ENCODE measurements at places on chromosomes 1 and 21.

GRCh38 chr1:13616234-13616633 lies 32.6 kb downstream of the PDPN start:
- DNase-seq = no peak

GRCh38 chr1:205118752-205119151 lies 3.0 kb downstream of the RBBP5 start:
- no peak for DNase-seq

DNA sequence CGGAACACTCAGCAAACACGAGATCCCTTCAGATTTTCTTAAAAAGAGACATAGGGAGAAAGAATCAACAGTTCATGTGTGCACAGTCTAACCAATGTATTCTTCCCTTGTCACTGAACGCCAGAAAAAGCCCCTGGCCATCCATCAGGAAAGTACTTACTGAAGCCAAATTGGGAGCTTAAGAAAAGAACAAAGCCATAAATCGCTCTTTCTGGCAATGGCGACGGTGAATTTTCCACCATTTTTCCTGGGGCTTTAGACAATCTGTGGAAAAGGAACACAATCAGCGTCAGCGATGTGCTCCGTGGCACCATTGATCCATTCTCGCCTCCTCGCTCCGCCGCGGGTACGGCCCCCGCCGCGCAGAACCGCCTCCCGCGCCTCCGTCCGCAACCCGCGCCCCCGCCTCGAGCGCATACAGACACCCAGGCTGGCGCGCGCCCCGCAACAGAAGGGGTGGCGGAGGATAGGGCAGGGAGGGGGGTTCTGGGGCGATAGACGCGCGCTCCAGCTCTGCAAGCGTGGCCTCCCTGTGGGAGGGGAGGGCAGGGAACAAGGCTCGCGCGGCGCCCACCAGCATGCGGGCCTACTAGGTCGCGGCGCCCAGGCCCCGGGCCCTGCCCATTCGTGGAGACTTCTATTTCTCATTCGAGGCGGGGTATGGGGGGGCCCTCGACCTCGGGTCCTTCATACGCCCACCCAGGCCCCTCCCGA lies 440 bp downstream of the PIGP start:
- DNase-seq = peak; percentile 70

- DNase-seq = no peak
Measured at GRCh38 chr1:37474046-37474696, at the start of gene ZC3H12A. Gene ZC3H12A (plus strand): TSS chr1:37474580. CDS start chr1:37475497, 917 bp downstream.

- no peak for DNase-seq
Measured at GRCh38 chr1:182602935-182603645, 1.1 kb downstream of the RGS16 start.

GRCh38 chr1:52119301-52120079 lies 22.4 kb upstream of the ZFYVE9 start:
- no peak for DNase-seq

DNA sequence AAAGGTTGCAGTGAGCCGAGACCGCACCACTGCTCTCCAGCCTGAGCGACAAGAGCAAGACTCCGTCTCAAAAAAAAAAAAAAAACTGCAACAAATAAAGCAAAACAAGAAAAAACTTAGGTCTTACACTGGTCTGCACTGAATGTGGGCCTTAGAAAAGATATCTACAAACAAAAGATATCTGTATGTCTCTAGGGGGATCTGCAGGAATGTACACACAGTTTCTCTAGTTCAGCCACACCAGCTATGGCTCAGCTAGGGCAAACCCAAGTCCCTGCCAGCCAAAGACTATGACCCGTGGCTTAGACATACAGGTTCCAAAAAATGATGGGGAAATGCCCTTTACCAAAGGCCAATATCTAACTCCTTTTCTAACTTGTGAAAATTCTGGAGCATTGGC lies 202.4 kb upstream of the KAZN start:
- no peak for DNase-seq

DNA sequence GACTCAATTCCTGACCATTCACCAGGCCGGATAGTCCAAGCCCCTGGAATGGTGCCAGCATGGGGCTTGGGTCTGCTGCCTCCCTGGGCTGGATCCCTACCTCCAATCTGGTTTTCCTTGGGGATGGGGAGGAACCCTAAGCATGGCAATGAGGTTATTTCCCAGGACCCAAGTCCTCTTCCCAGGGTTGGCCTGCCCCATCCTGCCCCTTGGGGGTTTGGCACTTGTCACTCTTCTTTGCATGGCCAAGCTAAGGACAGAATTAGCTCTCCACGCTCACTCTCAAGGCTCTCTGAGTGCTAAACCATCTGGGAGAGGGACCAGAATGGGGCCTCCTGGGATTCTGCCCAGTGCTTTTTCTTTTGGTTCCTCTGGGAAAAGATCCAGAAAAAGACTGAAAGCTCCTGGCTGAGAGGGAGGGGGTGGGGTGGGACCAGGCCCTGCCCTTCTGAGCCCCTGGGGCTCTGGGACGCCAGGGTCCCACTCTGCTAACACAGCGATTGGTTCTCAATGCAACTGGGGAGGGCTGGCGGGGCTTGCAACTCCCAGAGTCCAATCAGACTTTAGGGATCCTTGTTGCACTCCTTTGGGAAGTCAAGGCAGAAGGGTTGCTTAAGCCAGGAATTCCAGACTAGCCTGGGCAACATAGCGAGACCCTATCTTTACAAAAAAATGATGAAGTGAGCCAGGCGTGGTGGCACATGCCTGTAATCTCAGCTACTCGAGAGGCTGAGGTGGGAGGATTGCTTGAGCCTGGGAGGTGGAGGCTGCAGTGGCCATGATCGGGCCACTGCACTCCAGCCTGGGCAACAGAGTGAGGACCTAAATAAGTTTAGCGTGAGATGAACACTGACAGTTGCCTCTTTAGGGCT lies 52.7 kb downstream of the DHRS3 start:
- no peak for DNase-seq

GRCh38 chr1:93695411-93696005 lies 13.9 kb upstream of the BCAR3 start:
- DNase-seq = no peak

DNA sequence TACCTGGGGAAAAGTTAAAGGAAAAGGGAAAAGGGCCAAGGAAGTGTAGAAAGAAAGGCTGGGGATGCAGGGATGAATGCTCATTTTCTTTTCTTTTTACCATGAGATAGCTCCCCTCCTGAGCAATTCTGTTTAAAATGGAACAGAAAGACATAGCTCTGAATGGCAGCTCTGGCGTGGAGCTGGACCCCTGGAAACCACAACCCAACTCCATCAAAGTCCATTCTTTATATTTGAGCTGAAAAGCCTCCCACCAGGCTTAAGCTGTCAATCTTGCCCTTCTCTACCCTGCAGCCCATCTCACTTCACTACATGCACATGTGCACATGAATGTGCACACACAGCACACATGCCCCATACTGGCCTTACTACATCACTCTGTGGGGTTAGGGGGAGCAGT lies 69.2 kb downstream of the TNR start:
- no peak for DNase-seq

DNA sequence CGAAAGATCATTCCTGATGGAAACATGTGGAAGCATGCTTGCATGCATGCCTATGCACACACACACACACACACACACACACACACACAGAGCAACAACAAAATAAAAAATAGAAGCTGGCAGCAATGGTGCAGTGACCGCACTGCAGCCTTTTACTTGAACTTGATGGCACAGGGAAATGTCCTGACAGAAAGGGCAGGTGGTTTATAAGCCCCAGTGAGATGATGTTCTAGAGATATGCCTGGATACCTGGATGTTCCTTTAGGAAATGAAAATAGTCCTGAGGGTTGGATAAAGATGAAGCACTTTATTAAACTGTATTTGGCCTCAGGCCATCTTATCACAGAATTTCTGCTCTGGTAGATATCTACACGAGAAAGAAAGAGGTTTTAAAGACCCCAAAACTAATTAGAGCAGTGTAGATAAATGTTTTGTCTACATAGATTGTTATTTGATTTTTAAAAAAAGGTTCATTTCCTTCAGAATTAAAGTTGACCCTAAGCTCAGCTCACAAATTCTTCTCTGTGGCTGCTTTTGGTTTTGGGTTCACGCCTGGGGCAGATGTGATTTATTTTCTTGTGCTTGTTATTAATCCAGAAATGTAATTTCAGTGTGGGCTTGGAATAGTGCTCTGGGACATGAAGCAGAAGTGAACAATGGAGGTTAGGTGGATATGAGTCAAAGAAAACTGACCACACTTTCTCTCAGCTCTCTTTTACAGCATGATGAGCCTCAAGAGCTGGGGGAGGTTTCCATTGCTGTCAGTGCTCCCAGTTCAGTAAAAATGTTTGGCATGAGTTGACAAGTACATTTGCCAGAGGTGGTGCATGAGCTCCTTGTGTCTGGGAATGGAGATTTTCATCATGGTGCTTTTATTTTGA lies 22.9 kb downstream of the ADAM30 start:
- DNase-seq = no peak

DNA sequence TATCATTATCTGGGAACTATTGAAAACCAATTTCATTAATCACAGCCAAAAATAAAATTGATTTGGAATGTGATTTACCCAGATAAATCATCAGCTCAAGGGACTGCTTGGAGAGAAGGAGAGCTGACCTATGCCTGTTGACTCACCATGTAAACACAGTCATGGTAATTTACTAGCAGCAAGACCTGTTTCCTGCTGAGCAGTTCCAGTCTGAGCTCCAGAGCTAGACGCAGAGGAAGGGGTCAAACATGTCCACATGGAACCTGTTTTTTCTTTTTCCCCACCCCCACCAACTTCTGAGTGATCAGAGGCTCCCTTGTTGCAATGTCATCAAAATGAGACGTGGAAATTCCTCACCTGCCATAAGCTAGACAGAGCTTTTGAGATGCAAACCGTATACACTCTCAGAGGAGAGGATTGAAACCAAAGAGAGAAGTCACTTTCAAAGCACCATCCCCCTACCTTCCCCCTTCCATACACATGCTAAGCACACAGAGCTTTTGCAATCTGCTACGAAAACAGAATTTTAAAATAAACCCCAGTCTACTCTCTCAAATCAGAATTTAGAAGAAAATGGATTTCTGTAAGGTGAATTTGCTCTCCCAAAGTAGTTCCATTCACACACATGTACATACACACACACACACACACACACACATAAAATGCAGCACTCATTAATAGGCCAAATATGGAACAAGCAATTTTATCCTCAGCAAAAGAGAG lies 55.9 kb upstream of the PTGFRN start:
- DNase-seq = peak; percentile 3

DNA sequence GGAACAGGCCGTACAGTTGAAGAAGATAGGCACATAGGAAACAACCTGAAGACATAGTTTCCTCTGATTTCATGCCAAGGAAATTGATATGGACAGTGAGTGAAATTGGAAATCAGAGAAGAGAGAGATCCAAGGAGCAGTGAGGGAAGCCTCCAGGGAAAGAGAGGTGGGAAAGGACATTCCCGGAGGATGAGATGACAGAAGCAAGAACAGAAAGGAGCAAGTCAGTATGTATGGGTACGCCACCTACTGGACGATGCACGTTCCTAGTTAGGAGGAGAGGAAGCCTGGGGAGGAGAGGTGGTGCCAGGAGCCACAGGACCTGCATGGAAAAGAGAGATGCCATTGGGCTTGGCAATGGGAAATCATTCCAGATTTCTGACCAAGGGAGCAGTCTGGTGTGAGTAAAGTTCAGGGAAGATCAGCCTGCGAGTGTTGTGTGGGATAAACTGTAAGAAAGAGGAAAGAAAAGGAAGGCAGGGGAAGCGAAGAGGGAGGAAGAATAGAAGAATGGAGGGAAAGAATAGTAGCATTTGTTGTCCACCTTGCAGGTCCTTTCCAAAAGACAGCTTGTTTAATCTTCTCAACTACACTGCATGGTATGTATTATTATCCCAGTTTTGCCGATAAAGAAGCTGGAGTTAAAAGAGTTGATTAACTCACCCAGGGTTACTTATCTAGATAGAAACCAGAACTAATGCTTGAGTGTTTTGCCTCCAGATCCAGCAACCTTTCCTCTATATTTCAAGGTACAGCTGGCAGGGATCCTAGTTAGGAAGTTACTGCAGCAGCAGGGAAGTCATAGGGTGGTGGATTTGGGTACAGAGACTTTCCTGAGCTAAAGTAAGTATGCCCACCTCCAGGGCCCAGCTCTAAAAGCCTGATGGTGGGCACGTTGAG lies 27.4 kb downstream of the C1orf116 start:
- peak; percentile 59 for DNase-seq

GRCh38 chr1:155003766-155004351 lies 1.3 kb downstream of the ZBTB7B start:
- DNase-seq = no peak

GRCh38 chr1:93758842-93759515 lies 77.3 kb upstream of the BCAR3 start:
- no peak for DNase-seq

GRCh38 chr1:33902486-33903209 lies 38.8 kb downstream of the HMGB4 start:
- DNase-seq = no peak

- no peak for DNase-seq
Measured at GRCh38 chr21:43909741-43910400, 44.8 kb downstream of the AGPAT3 start.

DNA sequence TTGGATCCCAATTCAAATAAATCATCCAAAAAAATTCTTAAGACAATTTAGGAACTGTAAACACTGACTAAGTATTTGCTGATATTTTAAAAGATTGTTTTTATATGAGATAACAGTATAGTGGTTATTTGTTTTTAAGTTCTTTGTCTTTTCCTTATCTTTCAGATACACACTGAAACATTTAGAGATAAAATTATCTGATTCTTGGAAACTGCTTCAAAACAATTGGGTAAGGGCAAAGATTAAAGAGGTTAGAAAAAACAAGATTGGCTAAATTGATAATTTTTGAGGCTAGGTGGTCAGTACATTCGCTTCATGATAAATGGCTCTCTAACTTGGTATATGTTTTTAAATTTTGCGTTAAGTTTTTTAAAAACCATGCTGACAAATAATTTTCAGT lies 117.3 kb downstream of the PSMG1 start:
- DNase-seq = no peak

GRCh38 chr1:218942431-218942830 lies 231.2 kb upstream of the LYPLAL1 start:
- DNase-seq = no peak

DNA sequence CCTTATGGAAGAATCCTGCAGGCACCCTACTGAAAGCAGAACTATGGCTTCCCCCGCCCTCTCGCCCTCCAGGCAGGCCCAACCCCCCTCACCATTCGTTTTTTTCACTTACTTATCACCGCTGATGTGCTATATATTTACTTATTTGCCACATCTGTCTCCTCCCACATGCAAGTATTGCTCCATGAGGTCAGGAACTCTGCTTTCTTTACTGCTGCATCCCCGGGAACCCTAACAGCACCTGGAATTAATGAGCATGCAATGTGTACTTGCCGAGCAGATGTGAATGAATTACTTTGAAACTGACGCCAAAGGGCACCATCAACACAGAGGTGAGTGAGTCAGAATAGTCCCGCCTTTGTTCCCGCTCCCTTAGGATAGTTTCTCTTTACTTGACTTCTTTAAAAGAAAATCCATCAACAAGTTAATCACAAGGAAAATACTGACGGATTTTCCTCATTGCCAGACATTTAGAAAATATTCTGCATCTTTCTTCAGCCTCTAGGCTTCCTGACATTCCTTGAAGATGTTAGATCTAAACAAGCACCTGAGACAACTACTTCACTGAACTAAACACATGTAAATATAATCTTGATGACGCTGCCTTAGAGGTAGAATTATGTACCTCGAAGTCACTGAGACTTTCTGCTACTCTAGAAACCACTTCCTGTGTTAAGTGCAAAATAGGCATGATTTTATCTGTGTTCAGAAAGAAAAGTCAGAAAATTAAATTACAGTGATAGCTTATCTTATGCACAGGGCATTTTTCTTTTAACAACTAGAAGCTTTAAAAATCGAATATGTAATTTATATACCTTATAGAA lies 17.5 kb upstream of the RAB4A start:
- DNase-seq = no peak
